ENCODE measurements at places on chromosomes 16 and 17. TPM values are rescaled to one million over a fixed set of nuclear protein-coding genes. Genes with fewer than 3 reads are reported as not detected.

- H3K27me3 ChIP-seq: no peaks in the 10 kb centered on the region
- no peak overlapping the region for H3K27ac ChIP-seq
- no peak overlapping the region for H3K4me3 ChIP-seq
- DNase-seq: no peak
Measured at GRCh38 chr17:83012200-83012785, 67.1 kb upstream of the METRNL start.

The CCL2 gene
- not detected for total RNA-seq

DNA sequence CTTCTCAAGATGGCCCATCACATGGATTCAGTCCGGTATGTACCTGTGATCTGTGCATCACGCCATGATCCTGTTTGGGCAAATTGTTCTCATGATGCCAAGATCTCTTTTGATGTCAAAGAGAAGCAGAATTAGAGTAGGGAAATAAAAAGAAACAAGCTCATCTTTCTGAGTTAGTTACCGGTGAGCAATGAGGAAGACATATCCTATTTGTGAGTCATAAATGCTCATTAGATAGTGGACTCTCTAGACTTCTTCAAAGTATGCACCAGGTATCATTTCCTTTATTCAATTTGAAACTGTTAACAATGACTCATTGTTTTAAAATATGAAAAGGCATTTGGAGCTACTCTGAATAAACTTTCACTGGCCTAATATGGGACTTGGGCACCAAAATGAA, 8.0 kb upstream of the KRTAP4-12 start:
- H3K36me3 ChIP-seq: no peaks in the 10 kb centered on the region
- H3K4me3 ChIP-seq: no peak overlapping the region
- H3K4me1 ChIP-seq: no peaks in the 10 kb centered on the region
- no peak overlapping the region for H3K27ac ChIP-seq
- DNase-seq: no peak

DNA sequence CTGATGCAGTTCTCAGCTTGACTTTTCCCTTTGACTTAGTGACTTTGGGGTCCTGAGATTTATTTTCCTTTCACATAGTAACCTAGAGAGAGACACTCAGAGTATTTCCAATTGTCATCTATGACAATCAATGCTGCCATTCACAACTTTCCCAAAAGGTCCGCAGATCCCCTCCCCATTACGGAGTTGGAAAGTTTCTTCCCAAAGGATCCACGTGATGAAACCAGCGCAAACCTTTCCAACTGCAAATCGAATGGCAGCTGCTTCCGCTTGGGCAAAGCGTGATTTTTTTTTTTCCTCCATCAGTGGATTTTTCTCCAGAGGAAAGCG, 538 bp upstream of the FCSK start:
- H3K36me3 ChIP-seq: no peaks in the 10 kb centered on the region
- H3K4me1 ChIP-seq: peaks cover 21% of the 10 kb centered on the region
- no peaks in the 10 kb centered on the region for H3K27me3 ChIP-seq
- DNase-seq: no peak

- H3K36me3 ChIP-seq: peaks cover 11% of the 10 kb centered on the region
- DNase-seq: no peak
- no peak overlapping the region for H3K27ac ChIP-seq
- peaks cover 38% of the 10 kb centered on the region for H3K4me1 ChIP-seq
Measured at GRCh38 chr16:16071631-16072244, 122.3 kb downstream of the ABCC1 start.

GRCh38 chr16:73796241-73796640, 500.4 kb upstream of the PSMD7 start:
- no peak overlapping the region for H3K4me3 ChIP-seq
- no peaks in the 10 kb centered on the region for H3K36me3 ChIP-seq
- no peaks in the 10 kb centered on the region for H3K27me3 ChIP-seq
- H3K4me1 ChIP-seq: no peaks in the 10 kb centered on the region
- DNase-seq: no peak

GRCh38 chr17:77326636-77327035, 185.9 kb downstream of the SEC14L1 start:
- no peak for DNase-seq
- peaks cover 89% of the 10 kb centered on the region for H3K4me1 ChIP-seq
- H3K36me3 ChIP-seq: no peaks in the 10 kb centered on the region
- H3K27me3 ChIP-seq: no peaks in the 10 kb centered on the region
- no peak overlapping the region for H3K4me3 ChIP-seq

The TP53TG3 gene
- total RNA-seq: not detected

- H3K27ac ChIP-seq: no peak overlapping the region
- no peaks in the 10 kb centered on the region for H3K4me1 ChIP-seq
- no peaks in the 10 kb centered on the region for H3K36me3 ChIP-seq
- H3K4me3 ChIP-seq: no peak overlapping the region
- no peaks in the 10 kb centered on the region for H3K27me3 ChIP-seq
Measured at GRCh38 chr16:66008136-66008535, 358.4 kb upstream of the CDH5 start.

DNA sequence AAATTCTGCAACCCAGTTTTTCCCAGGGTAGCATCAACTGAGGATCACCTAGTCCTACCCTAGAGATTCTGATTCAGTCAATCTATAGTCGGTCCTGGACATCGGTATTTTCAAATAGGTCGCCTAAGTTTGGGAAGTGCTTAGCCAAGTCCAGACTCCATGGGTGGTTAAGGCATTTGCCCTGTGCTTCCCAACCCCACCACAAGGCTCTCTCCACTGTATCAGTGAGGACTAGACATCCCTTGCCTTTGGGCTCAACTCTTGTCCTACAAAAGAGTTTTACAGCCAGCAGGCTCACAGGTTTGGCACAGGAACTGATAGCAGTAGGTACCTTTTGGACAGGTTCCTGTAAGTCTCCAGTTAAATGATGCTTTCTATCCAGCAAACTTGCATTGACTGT, 13.8 kb downstream of the HYDIN start:
- H3K4me3 ChIP-seq: no peak overlapping the region
- H3K4me1 ChIP-seq: no peaks in the 10 kb centered on the region
- H3K27me3 ChIP-seq: peaks cover 6% of the 10 kb centered on the region
- no peak overlapping the region for H3K27ac ChIP-seq
- DNase-seq: no peak
- H3K36me3 ChIP-seq: no peaks in the 10 kb centered on the region

- H3K36me3 ChIP-seq: no peaks in the 10 kb centered on the region
- no peaks in the 10 kb centered on the region for H3K27me3 ChIP-seq
- no peak overlapping the region for H3K4me3 ChIP-seq
- H3K4me1 ChIP-seq: no peaks in the 10 kb centered on the region
- DNase-seq: no peak
Measured at GRCh38 chr17:42855048-42855596, 4.1 kb downstream of the AOC3 start.

DNA sequence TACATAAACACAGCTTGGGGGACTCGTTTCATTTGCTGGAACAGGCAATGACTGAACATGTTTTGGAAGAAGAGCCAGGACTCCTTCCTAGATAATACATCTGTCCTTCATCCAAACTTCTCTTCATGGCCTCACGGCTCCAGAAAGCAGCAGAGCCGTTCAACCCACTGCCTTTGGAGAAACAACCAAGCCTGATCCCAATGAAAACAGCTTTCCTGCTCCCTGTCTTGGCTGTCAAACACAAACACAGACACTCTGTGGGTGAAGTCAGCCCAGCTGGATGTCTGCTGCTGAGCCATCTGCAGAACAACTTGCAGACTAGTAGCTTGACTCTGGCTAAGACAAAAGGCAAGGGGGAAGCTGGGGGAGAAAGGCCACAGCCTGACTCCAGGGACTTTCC, 345.1 kb upstream of the PSMD7 start:
- DNase-seq: no peak
- H3K27ac ChIP-seq: no peak overlapping the region
- H3K36me3 ChIP-seq: no peaks in the 10 kb centered on the region
- H3K27me3 ChIP-seq: no peaks in the 10 kb centered on the region

DNA sequence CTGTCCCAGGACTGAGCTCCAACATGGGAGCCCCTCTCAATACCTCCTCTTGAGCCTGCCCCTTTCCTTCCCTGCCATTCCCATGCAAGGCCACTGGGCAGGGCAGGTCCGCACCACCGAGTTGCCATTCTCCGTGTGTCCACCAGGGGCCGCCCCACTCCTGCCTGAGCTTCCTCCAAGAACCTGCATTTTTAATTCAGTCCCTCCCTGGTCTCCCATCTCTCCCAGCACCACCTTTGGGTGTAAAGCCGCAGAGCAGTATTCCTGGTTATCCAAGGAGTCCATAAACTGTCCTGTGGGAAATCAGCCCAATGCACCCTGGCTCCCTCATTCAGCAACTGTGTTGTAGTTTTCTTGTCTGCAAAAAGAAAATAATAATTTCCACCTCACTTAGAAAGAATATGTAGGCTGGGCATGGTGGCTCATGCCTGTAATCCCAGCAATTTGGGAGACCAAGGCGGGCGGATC, 15.9 kb upstream of the ANKRD40CL start:
- DNase-seq: peak; percentile 76
- no peak overlapping the region for H3K4me3 ChIP-seq
- no peak overlapping the region for H3K27ac ChIP-seq

The KRTAP2-3 gene
- not detected for total RNA-seq

The TP53TG3B gene
- total RNA-seq: not detected

- no peaks in the 10 kb centered on the region for H3K36me3 ChIP-seq
- H3K27me3 ChIP-seq: no peaks in the 10 kb centered on the region
- no peak overlapping the region for H3K27ac ChIP-seq
- peaks cover 9% of the 10 kb centered on the region for H3K4me1 ChIP-seq
- DNase-seq: no peak
Measured at GRCh38 chr16:75138636-75139035, 9.7 kb upstream of the ZFP1 start.

GRCh38 chr17:34133350-34133749, 121.7 kb upstream of the CCL2 start:
- H3K36me3 ChIP-seq: no peaks in the 10 kb centered on the region
- H3K27ac ChIP-seq: no peak overlapping the region
- H3K4me1 ChIP-seq: no peaks in the 10 kb centered on the region
- DNase-seq: no peak
- no peaks in the 10 kb centered on the region for H3K27me3 ChIP-seq

The GPRC5C gene
- 0.26 TPM for total RNA-seq

DNA sequence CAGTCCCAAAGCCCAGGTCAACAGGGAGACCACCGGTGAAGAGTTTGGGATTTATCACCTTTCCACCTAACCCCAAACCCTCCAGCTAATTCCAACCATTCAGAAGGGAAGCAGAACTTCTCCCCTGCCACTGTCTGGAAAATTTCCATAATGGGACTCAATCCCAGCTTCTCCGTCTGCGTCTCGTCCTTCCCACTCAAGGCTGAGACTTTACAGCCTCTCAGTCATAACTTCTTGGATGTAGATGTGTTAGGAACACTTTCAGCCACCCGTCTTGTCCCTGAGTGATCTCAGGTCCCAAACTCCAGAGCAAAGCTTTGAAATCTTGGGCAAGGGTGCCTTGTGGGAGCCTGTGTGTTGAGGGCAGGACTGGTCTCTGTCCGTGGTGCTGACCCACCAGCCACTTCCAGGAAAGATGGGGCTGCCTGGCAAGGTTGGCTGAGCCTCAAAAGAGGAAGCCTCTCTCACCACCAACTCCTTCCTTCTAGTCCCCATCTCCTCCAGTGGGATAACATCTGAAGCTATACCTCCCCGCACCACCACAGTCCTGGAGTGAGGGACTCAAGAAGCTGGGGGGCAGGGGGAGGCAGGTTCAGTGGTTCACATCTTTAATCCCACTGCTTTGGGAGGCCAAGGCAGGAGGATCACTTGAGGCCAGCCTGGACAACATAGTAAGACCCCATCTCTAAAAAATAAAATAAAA, 9.3 kb downstream of the GAS2L2 start:
- H3K4me1 ChIP-seq: peaks cover 12% of the 10 kb centered on the region
- no peak for DNase-seq
- H3K4me3 ChIP-seq: no peak overlapping the region
- H3K27me3 ChIP-seq: peaks cover 10% of the 10 kb centered on the region
- H3K36me3 ChIP-seq: no peaks in the 10 kb centered on the region
- H3K27ac ChIP-seq: no peak overlapping the region

The MYO15A gene
- 1.6 TPM for total RNA-seq

GRCh38 chr17:19513897-19514488, 19.7 kb upstream of the SLC47A1 start:
- DNase-seq: peak; percentile 84
- H3K4me1 ChIP-seq: no peaks in the 10 kb centered on the region
- no peak overlapping the region for H3K4me3 ChIP-seq
- no peaks in the 10 kb centered on the region for H3K27me3 ChIP-seq

- no peak overlapping the region for H3K27ac ChIP-seq
- H3K4me1 ChIP-seq: peaks cover 4% of the 10 kb centered on the region
Measured at GRCh38 chr17:45997624-45998023, 1.4 kb upstream of the STH start.

The PNMT gene
- total RNA-seq: 1.2 TPM

- no peak overlapping the region for H3K4me3 ChIP-seq
- H3K27me3 ChIP-seq: no peaks in the 10 kb centered on the region
- H3K4me1 ChIP-seq: no peaks in the 10 kb centered on the region
- H3K27ac ChIP-seq: no peak overlapping the region
- H3K36me3 ChIP-seq: no peaks in the 10 kb centered on the region
Measured at GRCh38 chr16:21727344-21727743, 63.6 kb downstream of the OTOA start.

- peaks cover 31% of the 10 kb centered on the region for H3K36me3 ChIP-seq
- no peak overlapping the region for H3K27ac ChIP-seq
- H3K27me3 ChIP-seq: no peaks in the 10 kb centered on the region
Measured at GRCh38 chr16:3317315-3317999, 12.2 kb downstream of the ZNF75A start.

DNA sequence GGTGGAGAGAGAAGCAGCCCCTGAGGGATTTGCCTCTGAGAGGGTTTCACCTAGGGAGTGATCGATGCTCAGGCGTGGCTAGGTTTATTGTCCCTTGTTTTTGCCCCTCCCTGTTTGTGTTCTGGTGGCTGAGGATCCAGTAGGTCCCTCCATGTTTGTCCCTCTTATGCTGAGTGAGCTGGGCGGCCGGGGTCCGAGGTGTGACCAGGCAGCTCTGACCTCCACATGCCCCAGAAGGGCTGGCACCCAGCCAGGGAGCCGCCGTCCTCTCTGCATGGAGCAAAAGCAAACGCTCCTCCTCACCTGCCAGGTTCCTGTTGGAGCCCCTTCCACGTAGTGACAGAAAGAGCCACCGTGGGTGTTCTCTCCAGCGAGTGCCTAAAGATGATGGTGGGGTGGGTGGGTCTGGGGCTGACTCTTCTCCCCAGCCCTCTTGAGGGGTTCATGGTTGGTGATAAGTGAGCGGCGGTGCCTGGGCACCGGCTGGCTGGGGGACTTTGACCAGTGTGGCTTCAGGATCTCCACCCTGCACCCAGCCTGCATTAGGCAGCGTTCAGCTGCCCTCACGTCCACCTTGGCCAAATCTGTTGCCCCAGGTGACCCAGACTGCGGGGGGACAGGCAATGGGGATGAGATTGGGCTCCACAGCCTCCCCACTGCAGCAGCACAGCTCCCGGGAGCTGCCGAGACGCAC, 14.1 kb upstream of the NUDT16L1 start:
- H3K27me3 ChIP-seq: no peaks in the 10 kb centered on the region
- peaks cover 34% of the 10 kb centered on the region for H3K4me1 ChIP-seq
- no peak overlapping the region for H3K4me3 ChIP-seq
- H3K27ac ChIP-seq: no peak overlapping the region

- H3K4me3 ChIP-seq: no peak overlapping the region
- H3K27ac ChIP-seq: peak overlapping the region; percentile 44
- DNase-seq: peak; percentile 24
- peaks cover 11% of the 10 kb centered on the region for H3K4me1 ChIP-seq
- H3K36me3 ChIP-seq: peaks cover 45% of the 10 kb centered on the region
Measured at GRCh38 chr16:68319185-68319908, 8.5 kb downstream of the PRMT7 start.

Measured in natural killer cell (primary cell).